ENCODE measurements at places on chromosomes 2 and 18.

- DNase-seq = no peak
Measured at GRCh38 chr18:79944746-79945117, 6.7 kb downstream of the SLC66A2 start.

DNA sequence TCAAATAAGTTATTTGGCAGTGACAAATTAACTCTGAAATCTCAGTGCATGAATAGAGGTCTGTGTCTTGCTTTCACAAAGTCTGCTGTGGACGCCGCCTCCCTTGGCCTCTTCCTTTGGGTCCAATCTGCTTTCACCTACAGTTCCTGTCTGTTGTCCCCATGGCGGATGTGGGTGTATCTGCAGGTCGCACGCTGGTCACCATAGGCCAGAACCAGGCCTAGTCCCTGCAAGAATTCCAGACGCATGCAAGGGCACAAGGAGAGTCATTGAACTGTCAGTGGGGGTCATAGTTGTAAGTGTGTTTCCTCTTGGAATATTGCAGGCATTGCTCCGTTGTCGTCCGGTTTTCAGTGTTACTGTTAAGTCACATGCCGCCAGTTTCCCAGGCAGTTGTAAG, 7.4 kb downstream of the SOCS6 start:
- DNase-seq = no peak

GRCh38 chr2:169039702-169040101, 8.6 kb upstream of the ABCB11 start:
- DNase-seq = no peak

- DNase-seq = no peak
Measured at GRCh38 chr2:878245-878930, 72.3 kb upstream of the SNTG2 start.

GRCh38 chr2:217090024-217090473, 230.2 kb upstream of the TNP1 start:
- no peak for DNase-seq

GRCh38 chr2:96137321-96138178, 752 bp downstream of the ASTL start:
- no peak for DNase-seq

DNA sequence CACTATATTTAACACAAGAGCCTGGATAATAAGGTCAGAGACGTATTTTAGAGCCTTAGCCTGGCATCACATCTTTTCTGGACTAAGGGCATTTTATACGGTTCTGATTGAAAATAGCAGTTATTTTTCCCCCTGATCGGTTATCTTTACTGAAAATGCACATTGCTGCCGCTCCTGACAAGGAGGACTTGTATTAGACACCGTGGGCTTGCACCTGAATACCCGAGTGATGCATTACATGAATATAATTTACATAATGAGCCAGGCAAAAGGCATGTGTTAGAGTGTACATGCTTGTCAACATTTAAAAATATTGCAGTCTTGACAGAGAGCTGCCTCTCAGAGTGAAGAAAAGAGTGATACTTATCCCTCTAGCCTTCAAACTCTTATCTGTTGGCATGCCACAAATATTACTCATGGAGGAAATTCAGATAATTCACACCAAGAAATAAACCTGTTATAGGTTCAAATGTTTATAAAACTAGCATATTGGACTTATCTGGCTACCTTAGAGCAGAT, 470.5 kb upstream of the ETAA1 start:
- no peak for DNase-seq

DNA sequence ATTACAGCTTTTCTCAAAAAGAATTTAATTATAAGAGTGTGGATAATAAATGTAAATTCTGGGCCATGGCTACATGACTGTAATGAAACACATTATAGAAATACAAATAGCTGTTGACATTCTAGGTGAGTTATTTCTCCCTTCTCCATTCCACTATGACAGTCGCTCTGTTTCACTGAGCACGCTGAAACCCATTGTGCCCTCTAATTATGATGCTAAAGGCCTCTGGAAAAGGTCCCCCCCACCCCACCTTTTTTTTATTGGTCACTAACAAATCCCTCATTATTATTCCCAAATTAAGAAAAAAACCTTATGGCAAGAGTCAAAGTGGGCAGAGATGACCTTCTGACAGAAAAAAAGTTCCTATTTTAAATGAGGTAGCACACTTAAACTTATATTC, 285.0 kb upstream of the SIX3 start:
- no peak for DNase-seq

DNA sequence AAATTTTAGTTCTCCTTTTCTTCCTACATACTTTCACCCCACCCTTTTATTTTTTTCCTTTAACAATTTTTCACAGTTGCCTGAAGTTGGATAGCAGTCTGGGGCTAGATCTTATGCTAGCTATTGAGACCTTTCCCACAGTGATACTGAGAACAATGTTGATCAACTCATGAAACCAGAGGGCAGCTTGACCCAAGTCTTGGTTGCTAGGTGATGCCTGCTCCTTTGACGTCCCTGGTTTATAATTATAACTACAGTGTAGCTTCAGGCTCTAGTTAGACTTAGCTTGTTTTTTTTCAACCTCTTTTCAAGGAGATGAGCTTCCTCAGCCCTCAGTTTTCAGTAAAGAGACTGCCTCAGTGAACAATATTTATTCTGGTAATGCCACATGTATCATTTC, 648.5 kb downstream of the IRS1 start:
- no peak for DNase-seq

DNA sequence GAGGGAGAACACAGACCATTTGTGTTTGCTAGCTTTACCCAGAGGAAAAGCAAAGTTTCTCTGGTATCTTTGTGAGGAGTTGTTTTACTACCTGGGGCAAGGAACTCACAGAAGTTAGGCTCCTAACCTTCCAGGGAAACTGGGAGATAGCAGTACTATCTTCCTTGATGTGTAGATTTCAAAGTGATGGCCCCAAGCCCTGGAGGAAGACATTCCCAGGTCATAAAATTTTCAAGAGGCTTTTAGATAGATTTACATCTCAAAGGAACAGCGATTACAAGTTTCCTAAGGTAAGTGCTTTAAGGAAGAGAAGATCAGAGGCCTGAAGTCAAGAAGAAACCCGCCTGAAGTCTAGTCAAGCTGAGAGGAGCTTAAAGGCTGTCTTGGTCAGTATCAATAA, 1187.8 kb upstream of the TMEFF2 start:
- DNase-seq = no peak

GRCh38 chr18:59232309-59233016, 12.5 kb downstream of the GRP start:
- no peak for DNase-seq

- DNase-seq = no peak
Measured at GRCh38 chr18:78929516-78929915, 50.1 kb upstream of the SALL3 start.

GRCh38 chr2:52340171-52340570, 1308.2 kb upstream of the NRXN1 start:
- no peak for DNase-seq

DNA sequence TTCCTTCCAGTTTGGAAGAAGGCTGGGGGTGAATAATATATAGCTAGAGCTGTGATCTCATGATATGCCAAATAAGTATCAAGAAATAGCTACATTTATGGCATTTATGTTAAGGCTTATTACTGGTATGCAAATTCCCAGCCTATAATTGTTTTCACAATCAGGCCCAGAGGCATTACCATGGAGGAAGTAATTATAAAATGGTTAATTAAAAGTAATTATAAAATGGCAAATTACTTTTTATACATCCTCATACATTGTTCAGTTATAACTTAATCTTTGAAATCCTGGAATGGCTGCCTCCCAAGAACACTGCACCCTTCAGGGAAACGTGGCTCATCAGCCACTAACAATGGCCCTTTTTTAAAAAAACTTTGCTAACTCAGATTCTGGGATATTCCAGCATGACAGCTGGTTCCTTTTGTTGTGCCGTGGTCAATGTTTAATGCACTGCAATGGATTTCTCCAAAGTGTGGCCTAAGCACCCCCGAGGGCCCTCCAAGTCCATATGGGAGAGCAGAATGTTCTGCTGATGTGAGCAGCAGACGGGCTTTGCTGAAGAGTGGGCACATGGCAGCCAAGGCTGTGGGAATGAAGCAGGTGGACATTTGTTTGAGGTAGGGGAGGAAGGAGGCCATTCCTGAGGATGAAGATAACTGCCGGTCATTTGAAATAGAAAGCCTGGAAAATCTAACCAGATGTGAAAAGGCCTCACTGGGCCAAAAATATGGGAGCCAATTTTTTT, 483.5 kb upstream of the GCFC2 start:
- DNase-seq = no peak

- no peak for DNase-seq
Measured at GRCh38 chr2:77807531-77808215, 285.5 kb upstream of the LRRTM4 start.

- no peak for DNase-seq
Measured at GRCh38 chr2:28270456-28271152, 122.1 kb upstream of the FOSL2 start.

- no peak for DNase-seq
Measured at GRCh38 chr18:12749121-12749520, 46.3 kb downstream of the PSMG2 start.

GRCh38 chr2:10547663-10548376, 99.7 kb upstream of the ODC1 start:
- no peak for DNase-seq

Measured in activated CD4-positive, CD25-positive, alpha-beta regulatory T cell (primary cell).